ENCODE measurements at places on chromosomes 4 and X.

GRCh38 chr4:180966312-180966711 lies 1276.9 kb upstream of the TENM3 start:
- DNase-seq, result no peak

DNA sequence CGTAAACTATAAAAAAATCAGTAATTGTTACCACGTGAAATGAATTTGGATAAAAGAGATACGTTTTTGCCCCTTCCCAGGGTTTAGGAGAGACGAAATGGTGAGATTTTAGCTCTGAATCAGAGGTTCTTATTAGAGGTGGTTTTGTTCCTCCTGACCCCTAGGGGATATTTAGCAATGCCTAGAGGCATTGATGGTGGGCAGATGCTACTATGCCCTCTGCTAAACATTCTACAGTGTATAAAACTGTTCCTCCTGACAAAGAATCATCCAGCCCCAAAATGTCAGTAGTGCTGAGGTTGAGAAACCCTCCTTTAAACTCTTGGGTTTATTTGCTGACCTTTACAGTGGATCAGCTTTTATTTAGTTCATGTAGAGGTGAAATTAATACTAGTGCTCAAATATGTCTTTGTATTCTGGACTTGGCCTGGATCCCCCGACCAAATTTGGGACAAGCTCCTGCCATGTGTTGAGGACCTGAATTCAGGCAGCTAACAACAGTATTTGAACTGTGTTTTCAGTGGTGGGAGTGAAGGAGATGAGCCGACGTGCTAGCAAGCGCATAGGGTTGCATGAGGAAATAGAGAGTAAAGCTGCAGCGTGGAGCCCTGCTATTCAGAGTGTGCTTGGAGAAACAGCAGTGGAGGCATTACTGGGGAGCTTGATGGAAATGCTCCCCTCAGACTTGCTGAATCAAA lies 126.1 kb downstream of the PTTG2 start:
- no peak for DNase-seq

DNA sequence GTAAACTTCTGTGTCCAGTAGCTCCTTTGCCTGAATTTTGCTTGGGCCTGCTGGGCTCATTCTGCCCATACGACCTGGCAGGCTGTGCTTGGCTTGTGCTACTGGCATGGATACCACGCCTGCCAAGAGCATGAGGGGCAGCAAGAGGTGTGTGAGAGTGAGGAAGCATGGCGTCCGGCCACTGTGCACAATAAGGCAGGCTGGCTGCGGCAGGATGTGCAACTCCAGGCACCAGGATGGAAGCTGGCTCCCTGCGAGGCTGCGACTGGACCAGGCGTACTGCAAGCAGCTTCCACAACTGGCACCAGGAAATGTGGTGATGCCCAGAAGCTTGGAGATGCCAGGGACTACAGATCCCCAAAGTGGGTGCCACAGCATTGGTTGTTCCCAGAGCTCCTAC lies 709.3 kb downstream of the PCDH18 start:
- no peak for DNase-seq

- DNase-seq, result no peak
Observed at GRCh38 chr4:100848841-100849240, 331.0 kb upstream of the EMCN start.

DNA sequence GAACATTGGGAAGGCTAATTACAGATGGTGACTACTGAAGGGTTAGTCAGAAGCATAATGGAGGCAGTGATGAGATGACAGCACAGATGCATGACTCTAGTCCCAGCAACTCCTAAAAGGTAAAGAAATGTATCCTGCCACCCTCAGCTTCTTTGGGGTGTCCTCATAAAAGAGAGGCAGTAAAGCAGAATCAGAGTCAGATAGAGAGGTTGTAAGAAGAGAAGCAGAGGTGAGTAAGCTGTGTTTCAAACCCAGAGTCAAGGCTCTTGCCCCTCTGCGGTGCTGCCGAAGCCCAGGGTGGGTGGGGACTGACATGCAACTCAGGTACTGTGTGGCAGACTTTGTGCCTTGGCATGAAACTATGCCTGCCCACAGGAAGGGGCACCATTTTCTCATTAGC lies 59.5 kb upstream of the PGM2 start:
- no peak for DNase-seq

DNA sequence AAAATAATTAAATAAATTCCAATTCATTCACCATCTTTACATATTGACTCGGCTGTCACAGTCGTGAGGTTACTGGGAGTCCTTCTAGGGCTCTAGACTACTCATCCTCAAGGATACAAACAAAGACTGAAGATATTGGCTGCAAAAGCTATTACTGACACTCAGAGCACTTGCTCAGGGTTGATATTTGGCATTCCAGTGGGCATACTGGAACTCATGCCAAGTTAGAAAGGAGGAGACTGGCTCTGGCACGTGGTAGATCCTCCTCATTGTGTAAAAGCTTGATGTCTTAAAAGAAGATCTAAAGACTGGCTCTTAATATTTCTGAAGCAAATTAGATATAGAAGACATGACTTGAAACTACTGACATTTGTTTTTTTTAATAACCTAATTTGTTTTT lies 172.7 kb downstream of the GPM6A start:
- no peak for DNase-seq

- no peak for DNase-seq
Observed at GRCh38 chr4:165328101-165328425, 594 bp downstream of the MSMO1 start.

DNA sequence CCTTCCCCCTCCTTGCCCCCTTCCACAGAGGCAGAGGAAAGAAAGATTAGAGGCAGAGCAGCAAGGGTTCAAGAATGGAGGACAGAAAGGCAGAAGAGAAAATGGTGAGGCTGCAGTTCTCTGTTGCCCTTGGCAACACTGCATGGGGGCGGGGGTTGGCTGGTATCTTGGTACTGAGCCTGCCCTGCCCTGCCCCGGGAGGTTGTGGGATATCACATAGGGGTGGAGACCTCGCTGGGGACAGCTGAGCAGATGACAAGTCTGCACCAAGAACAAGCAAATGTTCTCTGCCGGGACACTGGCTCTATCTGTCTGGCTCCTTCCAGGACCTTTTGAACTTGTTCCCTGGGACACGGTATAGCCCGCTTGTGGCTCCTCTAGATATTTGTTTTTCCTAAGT lies 39.8 kb downstream of the NHS start:
- DNase-seq, result no peak

- no peak for DNase-seq
Observed at GRCh38 chrX:22922961-22923360, 76.8 kb upstream of the DDX53 start.

- no peak for DNase-seq
Observed at GRCh38 chrX:103215425-103215991, 600 bp downstream of the BEX4 start.

- DNase-seq, result no peak
Observed at GRCh38 chr4:100076753-100077152, 113.5 kb downstream of the DDIT4L start.

GRCh38 chr4:190016369-190017289 lies 10.4 kb downstream of the FRG2 start:
- DNase-seq, result no peak

DNA sequence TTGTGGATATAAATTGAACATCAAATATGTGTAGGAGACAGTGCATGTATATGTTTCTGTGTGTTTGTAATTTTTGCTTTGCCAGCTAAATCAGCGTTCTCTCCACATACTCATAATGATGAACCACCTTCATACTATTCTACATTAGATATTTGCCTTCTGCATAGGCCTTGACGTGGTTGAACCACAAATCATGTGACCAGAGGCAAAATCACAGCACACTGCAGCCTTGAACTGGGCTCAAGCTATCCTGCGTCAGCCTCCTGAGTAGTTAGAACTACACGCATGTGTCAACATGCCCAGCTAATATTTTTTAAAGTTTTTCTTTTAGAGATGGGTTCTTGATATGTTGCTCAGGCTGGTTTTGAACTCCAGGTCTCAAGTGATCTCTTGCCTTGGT lies 9.5 kb downstream of the UBQLN2 start:
- no peak for DNase-seq

DNA sequence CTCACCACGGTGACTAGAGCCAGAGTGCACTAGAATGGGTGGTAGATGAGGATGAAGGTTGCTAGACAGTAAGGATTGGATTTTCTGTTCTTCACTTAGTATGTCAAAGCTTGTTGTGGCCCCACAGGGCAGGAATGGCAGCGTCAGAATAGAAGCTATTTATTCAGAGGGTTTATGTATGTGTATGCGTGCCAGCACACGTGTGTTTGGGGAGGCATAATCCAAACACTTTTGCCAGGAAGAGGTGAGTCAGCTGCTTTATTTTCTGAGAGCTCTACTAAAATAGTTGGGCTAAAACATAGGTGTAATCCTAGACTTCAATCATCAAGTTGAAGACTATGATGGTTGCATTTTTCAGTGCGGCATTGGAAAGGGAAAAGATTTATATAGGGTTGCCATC lies 1.2 kb upstream of the MAGEE2 start:
- DNase-seq, result no peak

GRCh38 chrX:118536687-118537461 lies 41.3 kb downstream of the DOCK11 start:
- no peak for DNase-seq

GRCh38 chrX:129606918-129607317 lies 47.8 kb downstream of the APLN start:
- no peak for DNase-seq

GRCh38 chr4:2217726-2218125 lies 24.2 kb downstream of the HAUS3 start:
- DNase-seq, result no peak

DNA sequence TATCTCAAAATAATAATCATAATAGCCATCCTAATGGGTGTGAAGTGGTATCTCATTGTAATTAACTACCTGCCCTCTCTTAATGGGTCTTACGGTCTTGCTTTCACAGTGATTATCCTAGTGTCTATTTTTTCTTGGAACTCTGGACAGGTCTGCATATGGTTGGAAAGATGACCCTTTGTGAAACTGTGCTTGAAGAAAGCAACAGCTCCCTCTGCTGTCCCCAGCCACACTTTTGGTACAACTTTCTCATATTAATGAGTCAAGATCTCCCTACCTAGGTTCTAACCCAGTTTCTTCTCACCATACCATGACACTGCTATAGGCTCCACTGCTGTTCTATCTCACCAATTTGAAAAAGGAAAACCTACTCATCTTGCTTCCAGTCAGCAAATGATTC lies 2.4 kb downstream of the TFDP3 start:
- no peak for DNase-seq

DNA sequence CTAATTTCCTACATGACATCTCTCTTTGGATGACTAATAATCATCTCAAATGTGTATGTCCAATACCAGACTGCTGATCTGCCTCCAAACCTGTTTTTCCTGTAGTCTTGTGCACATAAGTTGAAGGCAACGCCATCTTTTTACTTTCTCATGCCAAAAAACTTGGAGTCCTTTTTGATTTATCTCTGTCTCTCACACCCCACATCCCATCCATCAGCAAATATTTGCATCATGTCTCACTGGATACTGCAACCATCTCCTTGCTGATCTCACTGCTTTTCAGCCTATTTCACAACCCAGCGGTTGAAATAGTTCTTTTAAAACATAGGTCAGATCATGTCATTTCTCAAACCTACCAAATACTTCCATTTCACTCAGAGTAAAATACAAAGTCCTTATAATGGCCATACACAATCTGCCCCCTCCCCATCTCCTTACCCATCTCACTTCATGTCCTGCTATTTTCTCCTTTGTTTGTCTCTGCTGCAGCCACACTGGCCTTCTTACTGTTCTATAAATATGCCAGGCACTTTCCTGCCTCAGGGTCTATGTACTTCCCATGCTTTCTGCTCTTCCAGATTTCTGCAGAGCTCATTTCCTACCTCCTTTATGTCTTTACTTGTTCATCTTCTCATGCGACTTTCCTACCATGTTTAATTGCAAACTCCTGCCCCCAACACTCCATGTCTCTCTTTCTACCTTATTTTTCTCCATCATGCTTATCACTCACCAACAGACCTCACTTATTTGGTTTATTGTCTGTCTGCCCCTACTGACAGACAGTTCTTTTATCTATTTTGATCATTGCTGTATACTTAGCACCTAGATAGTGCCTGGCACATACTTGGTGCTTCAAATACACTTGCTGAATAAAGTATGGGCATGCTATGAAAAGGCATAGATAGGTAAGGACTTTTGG lies 98.8 kb downstream of the ANXA3 start:
- no peak for DNase-seq

GRCh38 chrX:148282504-148282903 lies 217.9 kb upstream of the AFF2 start:
- no peak for DNase-seq

DNA sequence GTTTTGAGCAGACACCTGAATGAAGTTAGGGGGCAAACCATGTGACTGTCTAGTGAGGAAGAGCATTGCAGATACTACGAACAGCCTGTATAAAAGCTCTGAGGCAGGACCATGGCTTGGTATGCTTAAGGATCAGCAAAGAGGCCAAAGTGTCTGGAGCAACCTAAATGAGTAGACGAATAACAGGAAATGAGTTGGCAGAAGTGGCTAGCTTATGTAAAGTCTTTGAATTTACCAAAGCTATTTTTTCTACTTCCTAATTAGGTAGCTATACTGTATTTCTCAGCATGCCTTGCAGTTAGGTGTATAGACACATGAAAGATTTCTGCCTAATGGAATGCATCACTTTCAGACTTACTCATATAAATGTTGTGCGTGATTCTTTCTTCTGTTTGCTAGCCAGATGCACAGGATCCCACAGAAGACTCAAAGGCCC lies 9.3 kb upstream of the GPRIN3 start:
- DNase-seq, result no peak

DNA sequence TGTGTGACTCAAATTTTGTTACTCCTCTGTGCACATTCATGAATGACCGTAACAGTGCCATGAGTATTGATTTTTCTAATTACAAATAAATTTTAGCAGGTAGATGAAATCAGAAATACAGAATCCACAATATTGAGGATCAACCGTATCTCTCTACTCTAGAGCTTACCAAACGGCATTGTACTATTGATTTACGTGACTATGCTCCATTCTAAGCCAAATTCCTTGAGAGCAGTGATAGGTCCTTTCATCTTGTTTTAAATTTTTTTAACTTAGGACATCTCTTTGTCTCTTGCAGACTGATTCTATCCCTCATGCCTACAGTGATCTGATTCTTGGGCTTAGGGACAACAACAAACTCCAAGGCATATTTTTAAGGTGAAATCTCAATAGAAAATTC lies 172.3 kb upstream of the C1QTNF7 start:
- no peak for DNase-seq

DNA sequence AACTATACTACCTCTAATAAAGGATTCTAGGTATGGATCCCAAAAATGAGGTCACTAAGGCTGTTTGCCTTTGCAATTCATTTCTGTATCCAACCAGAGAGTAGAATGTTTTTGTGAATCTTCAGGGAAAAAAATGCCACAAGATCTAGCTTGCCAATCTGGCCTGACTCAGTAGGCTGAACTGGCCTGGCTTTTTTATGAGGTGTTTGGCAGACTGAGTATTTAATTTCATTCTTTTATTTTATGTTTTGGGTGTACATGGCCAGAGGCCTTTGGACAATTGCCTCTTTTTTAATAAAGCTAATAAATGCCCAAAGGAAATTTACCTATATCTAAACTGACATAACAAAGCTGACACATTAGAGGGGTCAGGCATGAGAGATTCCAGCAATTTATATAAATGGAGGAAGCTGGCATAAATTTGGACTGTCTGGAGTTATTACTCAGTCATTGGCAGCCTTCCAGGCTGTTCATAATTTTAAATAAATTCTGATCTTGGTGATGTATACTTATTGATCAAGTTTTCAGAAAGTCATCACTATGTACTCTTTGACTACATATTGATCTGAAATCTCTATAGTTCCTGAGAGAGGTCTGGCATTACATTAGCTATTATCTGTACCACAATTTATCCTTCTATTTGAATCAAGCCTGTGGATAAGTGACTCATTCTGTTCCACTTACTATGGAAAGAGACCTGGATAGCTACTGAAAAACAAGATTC lies 376.4 kb upstream of the NOCT start:
- no peak for DNase-seq

GRCh38 chrX:44344687-44345086 lies 1.2 kb upstream of the EFHC2 start:
- no peak for DNase-seq

All from omental fat pad (tissue), 4 donors.